ENCODE measurements at places on chromosomes 12 and 14.

GRCh38 chr12:26520109-26520508 lies 312.9 kb downstream of the ITPR2 start:
- no peaks in the 10 kb centered on the region for H3K4me1 ChIP-seq
- no peak overlapping the region for H3K27ac ChIP-seq
- H3K36me3 ChIP-seq: peaks cover 4% of the 10 kb centered on the region
- H3K27me3 ChIP-seq: no peaks in the 10 kb centered on the region

DNA sequence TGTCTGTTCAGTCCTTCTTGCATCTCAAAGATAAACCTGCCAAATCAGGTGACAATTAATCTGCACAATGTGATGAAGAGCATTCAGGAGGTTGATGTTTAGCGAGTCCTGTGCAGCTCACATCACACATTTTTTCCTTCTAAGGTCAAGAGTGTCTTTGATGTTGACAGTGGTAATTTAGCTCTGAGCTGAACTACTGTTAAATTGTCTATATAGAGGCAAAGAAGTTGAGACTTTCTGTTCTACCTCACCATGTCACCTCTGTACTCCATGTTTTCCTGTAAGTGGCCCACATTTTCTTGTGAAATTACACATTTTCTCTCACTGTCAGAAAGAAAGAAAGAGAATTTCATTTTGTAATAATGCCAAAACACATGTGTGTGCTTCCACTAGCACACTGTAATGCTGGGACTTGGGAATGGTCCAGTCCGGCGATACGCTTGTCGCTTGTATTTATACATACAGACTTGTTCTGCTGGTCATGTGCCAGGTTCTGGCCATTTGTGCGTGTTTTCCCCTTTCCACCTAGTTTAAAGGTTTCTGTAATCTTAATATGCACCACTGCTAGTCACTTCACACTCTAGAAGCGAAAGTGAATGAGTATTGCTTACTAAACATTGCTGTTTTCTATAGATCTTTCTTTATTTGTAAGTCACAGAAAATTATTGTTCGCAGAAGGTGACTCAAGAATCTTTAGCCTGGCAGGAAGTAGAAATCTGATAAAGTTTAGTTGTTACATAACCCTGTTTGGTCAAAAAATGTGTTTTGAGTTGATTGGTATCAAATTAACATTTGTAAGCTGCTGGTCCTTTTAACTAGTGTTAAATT lies 328.9 kb downstream of the TMTC2 start:
- no peak overlapping the region for H3K27ac ChIP-seq
- peaks cover 11% of the 10 kb centered on the region for H3K36me3 ChIP-seq
- peaks cover 7% of the 10 kb centered on the region for H3K4me1 ChIP-seq
- DNase-seq: no peak
- H3K27me3 ChIP-seq: no peaks in the 10 kb centered on the region

- no peaks in the 10 kb centered on the region for H3K27me3 ChIP-seq
- H3K4me1 ChIP-seq: no peaks in the 10 kb centered on the region
- H3K36me3 ChIP-seq: no peaks in the 10 kb centered on the region
These were observed 150.6 kb downstream of the BCAT1 start for GRCh38 chr12:24798335-24798734.

GRCh38 chr12:49542592-49543160 lies 3.8 kb downstream of the KCNH3 start:
- peaks cover 68% of the 10 kb centered on the region for H3K27me3 ChIP-seq
- H3K27ac ChIP-seq: no peak overlapping the region
- H3K36me3 ChIP-seq: peaks cover 16% of the 10 kb centered on the region
- no peak overlapping the region for H3K4me3 ChIP-seq
- no peak for DNase-seq

All from progenitor cell of endocrine pancreas (in vitro differentiated cells).